Esophagus squamous epithelium (tissue), 5 donors: ENCODE measurements at places on chromosomes 2 and 18. TPM values are rescaled to one million over a fixed set of nuclear protein-coding genes. Genes with fewer than 3 reads are reported as not detected.

Gene APOB
- 0.62 TPM for total RNA-seq

Gene MFSD2B
- not detected for total RNA-seq

Gene ANKRD53
- total RNA-seq: not detected

Gene NPHP1
- 3.8 TPM for total RNA-seq

Gene ANKZF1
- total RNA-seq: 26.9 TPM

Gene CIDEA
- total RNA-seq: 3.0 TPM

Gene ACTG2
- 809 TPM for total RNA-seq

Gene MROH2A
- 0.31 TPM for total RNA-seq

Gene EMILIN1
- 11.9 TPM for total RNA-seq

GRCh38 chr2:43448011-43448821, 147.6 kb downstream of the THADA start:
- DNase-seq: no peak

DNA sequence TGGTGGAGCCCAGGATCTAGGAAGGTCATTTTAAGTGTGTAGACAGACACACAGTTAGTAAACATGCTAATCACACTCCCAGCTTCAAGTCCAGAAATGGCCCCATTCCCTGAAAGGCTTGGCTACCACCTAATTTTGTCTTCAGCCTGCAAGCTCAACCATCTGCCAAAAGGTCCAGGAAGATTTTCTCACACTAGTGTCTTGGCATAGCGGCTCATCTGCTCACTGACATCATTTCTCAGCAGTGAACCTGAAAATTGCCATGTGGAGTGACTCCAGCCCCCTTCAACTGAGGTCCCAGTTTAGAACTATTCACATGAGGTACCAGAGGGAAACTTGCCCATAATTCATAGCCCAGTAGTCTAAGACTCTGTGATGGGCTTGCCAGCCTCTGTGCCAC, 748.9 kb downstream of the LRP1B start:
- DNase-seq: no peak

GRCh38 chr2:10517351-10518043, 69.4 kb upstream of the ODC1 start:
- DNase-seq: no peak

DNA sequence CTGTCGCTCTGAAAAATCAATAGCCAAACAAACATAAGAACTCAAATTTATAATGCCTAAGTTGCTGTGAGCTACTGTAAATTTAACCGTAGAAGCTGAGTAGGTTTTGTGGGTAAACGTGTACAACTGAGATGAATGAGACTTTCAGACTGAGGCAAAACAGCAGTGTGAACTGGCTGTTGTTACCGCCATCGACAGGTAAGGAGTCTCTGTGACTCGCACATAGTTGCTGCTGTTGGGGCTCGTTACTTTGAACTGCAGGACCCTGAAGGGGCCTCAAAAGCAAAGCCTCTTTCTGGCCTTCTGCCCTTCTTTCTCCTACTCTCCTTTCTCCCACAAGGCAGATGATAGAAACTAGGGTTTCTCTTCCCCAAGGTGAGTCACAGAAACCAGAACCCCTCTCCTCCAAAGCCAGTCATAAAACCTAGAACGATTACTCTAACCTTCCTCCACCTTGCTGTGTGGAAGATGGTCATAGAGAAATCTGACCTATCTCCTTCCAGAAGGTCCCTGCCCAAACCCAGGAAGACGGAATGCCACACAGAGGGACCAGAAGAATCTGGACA, 101.2 kb downstream of the DLGAP1 start:
- no peak for DNase-seq

GRCh38 chr2:193929131-193929530, 1727.9 kb upstream of the SLC39A10 start:
- no peak for DNase-seq

- no peak for DNase-seq
Measured at GRCh38 chr2:221514305-221515040, 57.6 kb downstream of the EPHA4 start.

DNA sequence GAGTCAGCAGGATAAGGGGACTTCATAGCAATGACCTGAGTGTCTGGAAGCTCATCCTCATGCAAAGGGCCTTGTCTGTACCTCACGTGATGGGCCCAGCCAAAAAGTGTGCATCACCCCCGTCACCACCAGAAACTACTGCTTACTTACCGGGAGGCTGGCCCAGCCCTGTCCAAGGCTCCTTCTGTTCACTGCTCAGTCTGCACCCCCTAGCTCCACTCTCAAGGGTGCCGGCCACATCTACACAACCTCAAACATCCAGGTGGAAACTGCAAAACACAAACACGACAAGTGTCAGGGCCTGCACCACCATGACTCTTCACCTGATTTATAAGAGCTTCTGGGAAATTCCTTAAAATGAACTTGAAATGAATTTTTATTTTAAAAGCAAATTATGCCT, 55.1 kb downstream of the ADD2 start:
- no peak for DNase-seq

GRCh38 chr2:37809525-37809924, 115.6 kb upstream of the RMDN2 start:
- DNase-seq: no peak

DNA sequence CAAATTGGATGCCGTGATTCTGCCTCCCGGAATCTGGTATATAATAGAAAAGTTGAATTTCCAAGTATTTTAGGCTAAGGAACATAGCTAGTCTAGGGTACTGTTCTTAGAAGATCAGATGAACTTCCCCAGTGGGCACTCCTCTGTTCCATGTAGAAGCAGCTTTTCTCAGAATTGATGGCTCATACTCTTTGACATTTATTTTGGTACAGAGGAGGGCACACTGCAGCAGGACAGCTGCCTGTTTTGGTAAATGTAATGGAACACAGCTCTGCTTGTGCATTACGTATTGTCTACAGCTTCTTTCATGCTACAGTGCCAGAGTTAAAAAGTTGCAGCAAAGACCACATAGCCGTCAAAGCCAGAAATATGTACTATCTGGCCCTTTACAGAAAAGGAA, 10.8 kb downstream of the YPEL5 start:
- no peak for DNase-seq

DNA sequence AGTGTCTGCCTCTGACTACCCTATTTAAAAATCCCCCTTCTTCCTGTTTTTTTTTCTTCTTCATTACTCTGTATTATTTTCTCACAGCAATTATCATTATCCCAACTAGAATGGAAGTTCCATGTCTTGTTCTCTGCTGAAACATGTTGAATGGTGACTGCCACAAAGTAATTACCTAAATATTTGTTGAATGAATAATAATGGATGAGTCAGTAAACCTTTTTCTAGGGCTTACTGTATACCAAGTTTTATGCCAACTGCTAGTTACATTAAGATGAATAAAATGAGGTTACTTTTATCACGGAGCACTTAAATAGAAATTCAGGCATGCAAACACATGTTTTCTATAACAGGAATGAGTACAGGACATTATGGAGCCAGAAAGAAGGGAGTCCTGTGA, 490.6 kb downstream of the THSD7B start:
- no peak for DNase-seq
